Activated CD8-positive, alpha-beta T cell treated with anti-CD3 and anti-CD28 coated beads, Interleukin-2, amount 10 ng/mL, durations not matched to agents 7 days and 5 days (primary cell): ENCODE measurements at places on chromosomes 13 and 19. TPM values are rescaled to one million over a fixed set of nuclear protein-coding genes. Genes with fewer than 3 reads are reported as not detected.

Gene FAM216B
- total RNA-seq, result not detected

Gene GARIN5B
- total RNA-seq, result not detected

DNA sequence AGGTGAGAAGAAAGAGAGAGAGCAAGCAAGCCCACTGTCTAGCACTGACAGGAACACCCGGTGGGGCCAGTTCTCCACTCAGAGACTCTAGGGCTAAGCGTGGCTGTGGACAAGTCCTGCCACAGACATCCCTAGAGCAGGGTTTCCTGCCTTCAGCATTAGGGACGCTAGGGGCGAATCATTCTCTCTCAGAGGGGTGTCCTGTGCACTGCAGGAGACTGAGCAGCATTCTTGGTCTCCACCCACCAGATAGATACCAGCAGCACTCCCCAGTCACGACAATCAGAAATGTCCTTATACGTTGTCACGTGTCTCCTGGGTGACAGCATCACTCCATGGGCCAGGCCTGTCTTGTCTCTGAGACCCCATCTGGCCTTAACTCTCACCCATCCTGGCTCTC is 1.5 kb downstream of the OR10H1 start:
- DNase-seq, result no peak

DNA sequence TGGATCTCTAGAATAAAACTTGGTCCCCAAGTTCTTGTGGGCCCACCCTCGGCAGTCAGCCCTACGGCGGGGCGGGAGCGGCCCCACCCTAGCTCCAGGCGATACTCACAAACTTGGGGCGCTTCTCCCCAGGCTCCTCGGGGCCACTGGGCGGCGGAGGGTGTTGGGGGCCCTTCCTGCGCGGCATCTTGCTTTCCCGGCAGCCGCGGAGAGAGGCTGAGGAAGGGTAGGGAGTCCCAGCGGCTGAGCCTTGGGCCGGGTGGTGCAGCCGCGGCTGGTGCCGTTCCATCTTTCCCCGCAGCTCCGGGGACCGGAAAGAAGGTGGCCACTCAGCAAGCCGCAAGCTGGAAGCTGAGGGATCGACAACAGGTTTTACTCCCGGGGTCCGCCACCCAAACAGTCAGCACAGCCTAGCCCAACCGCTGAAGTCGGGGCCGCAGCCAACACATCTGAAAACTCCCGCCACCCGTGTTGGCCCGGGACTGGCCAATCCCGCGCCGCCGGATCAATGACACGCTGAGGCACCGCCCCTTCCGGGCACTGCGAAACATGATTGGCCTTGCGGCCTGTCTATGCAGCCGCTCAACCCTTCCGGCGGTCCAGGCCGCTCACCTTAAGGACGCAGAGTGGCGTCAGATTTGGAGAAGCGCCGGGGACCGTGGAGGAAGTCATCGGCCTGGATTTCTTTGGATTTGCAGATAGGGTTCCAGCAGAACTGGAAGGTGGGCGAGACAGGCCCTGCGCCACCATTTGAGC is at the start of gene DIAPH3:
DIAPH3 (minus strand) TSS at position 451 of the 756 bp plus-strand sequence; CDS start at position 289, 162 bp downstream.
- peak; percentile 96 for DNase-seq

GRCh38 chr13:62908321-62908720 is 1492.7 kb upstream of the PCDH20 start:
- no peak for DNase-seq

DNA sequence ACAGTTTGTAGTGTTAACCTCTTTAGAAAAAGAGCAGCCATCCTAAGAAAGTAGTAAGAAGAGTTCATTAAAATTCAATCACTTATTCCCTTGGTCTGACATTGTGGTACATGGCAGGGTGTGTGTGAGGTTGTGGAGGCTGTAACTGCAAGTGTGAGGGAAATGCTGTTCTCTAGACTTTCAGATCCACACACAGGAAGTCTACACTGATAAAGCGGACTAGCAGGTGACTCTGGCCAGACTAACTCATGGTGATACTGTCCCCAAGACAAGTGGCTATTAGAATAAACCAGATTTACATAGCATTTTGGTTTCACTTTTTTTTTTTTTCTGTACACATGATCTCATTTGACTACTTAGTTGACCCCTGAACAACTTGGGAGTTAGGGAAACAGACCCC is 10.0 kb downstream of the MTIF3 start:
- DNase-seq, result no peak

Gene TRPM4
- not detected for total RNA-seq

Gene PCDH9
- 0.13 TPM for total RNA-seq
